ENCODE measurements at places on chromosomes 7 and 10. TPM values are rescaled to one million over a fixed set of nuclear protein-coding genes. Genes with fewer than 3 reads are reported as not detected.

GRCh38 chr10:27723436-27723835 lies 22.2 kb downstream of the MKX start:
- no peak for DNase-seq

DNA sequence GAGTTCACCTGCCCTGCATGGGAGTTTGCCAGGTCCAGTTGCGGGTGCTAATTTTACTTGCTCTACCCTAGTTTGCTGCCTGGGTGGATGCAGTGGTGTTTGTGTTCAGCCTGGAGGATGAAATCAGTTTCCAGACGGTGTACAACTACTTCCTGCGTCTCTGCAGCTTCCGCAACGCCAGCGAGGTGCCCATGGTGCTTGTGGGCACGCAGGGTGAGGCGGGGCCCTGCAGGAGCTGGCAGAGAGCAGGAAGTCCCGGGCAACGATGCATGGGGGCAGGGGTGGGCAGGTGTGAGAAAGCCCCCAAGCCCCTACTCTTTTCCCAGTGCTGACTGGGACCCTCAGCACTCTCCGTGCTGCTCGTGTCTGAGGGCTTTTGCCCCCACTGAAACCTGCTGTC lies 31.3 kb downstream of the AGAP3 start:
- peak; percentile 46 for DNase-seq

GRCh38 chr7:99196536-99197258 lies 11.2 kb downstream of the KPNA7 start:
- no peak for DNase-seq

Gene MAGI2
- 0.09 TPM for total RNA-seq
